ENCODE measurements at places on chromosomes 2 and 18.

DNA sequence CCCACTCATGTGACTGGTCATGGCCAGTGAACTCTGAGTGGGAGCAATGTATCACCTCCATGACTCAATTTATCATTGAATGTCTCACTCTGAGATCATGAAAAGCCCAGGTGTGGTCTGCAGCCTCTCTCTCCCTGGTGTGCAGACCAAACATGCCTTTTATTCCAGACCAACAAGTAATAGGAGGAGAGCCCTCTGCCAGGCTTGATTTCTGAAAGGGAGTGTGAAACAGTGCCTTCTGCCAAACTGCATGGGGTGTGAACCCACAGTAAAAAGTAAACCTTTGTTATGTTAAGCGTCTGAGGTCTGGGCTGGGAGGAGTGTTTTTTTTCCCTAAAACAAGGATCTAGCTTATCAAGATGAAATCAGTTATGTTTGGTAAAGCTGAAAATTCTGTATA, 601.2 kb downstream of the ADCYAP1 start:
- no peak for DNase-seq

DNA sequence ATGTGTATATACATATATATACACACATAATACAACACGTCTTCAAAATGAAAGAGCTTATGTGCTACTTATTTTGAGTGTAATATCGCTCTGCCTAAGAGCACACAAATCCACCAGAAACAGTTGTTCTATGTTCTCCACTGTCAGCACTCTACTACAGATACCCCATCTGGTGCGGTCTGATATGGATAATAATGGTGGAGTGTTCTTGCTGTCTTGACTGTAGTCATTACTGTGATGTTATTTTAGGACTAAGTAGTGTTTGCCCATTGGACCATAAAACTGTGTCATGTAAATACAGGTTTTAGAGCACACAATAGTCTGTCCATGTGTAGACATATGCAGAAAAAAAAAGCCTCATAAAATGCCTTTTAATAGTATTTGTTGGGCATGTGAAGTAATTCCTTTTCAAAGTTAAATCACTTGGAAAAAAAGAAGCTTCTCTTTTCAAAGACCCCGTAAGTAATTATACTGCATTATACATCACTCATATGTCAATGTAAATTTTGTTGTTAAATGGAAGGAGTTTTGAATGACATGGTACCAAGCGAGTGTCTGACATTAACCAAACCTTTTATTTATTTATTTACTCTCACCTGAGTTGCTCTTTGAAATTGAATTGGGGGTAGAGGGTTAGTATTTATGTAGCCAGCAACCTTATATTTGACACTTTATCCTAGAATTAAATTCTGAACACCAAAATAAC, 1249.2 kb upstream of the ZEB2 start:
- DNase-seq = peak; percentile 30

GRCh38 chr2:60292242-60292641, 261.2 kb downstream of the BCL11A start:
- DNase-seq = no peak

DNA sequence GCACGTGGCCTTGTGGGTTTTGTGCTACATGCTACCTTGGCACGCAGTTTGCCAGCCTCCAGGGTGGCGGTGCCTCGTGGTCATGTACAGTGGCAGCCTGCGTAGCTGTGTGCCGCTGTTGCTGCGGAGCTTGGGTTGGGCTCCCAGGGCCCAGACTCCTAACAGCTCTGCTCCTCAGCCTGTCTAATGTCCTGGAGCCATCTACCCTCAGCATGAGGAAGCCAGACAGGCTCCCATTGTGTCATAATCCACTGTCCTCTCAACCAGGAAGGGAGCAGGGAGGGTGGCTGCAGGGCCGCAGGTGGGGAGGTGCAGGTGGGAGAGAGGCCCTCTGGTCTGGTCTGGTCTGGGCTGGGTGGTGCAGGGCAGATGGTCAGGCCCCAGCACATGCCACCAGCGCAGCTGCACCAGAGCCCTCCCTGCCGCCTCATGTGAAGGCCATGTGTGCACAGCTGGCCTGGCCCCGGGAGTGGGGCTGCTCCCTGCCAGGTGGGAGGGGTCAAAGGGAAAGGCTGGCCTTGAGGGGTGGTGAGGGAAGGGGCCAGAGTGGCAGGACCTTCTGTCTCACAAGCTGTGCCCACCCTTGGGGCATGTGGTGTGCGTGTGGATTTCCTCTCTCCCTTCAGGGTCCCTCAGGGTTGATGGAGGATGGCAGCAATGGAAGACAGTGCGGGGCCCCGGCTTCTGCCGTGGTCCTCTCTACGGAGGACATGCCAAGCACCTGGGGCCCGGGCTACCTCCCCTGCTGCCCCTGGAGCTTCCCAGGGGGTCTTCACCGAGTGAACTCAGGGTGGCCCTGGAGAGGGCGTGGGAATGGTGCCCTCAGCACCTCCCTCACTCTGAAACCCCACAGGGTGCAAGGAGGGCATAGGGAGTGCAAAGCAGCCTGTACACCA, 4.8 kb downstream of the ATOH8 start:
- peak; percentile 50 for DNase-seq

GRCh38 chr2:241010531-241011295, 12.3 kb downstream of the SNED1 start:
- DNase-seq = no peak

DNA sequence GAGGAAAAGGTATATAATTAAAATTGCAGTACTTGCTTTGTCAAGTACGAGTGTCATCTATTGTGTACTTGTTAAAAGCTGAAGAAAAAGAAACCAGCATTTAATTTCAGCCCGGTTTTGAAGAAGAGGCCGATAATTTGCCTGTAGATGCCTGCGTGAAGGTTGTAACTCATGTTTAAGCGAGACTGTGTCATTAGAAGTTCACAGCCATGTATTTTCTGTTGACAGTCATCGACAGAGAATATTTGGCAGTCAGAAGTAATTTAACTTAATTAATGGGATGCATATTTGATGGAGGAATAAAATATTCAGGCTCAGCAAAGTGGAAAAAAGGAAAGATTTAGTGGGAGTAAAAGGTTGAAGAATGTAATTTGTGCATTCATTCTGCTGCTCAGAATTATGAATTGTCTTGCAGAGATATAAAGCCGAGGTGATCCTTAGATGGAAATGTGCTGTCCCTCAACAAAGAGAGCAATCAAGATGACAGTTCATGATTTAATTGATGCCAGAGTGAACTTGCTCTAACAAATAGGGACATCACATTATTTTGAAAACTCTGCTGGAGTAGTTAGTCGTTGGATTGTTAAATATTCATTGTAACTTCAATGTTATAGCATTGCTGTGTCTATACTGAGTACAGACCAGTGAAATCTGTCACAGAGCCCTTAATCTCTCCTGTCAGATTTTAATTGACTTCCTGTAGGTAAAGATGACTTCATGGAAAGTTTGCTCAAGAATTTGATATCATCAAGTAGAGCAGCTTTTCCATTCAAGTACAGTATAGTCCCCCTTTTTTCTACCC, 53.9 kb downstream of the ZNF407 start:
- DNase-seq = peak; percentile 26

DNA sequence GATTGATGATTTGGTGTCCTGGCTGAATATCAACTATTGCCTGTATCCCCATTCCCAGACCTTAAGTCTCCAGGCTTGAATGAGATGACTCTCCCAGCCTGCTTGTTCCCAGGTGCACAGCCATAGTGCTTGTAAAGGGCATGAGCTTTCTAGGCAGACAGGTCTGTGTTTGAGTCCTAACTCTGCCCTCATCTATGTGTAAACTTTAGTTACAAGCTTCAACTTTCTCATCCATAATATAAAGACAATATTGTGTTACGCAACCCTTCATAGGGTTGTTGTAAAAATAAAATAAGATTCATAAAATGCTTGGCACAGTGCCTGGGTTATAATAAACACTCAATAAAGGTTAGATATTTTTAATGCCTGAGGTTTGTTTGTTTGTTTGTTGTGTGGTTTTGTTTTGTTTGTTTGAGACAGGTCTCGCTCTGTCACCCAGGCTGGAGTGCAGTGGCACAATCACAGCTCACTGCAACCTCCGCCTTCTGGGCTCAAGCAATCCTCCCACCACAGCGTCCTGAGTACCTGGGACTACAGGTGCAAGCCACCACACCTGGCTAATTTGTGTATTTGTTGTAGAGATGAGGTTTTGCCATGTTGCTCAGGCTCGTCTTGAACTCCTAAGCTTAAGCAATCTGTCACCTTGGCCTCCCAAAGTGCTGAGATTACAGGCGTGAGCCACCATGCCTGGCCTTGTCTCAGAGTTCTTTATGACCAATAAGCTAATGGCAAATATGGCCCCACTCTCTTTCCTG, 89.4 kb upstream of the MAPRE2 start:
- DNase-seq = no peak

DNA sequence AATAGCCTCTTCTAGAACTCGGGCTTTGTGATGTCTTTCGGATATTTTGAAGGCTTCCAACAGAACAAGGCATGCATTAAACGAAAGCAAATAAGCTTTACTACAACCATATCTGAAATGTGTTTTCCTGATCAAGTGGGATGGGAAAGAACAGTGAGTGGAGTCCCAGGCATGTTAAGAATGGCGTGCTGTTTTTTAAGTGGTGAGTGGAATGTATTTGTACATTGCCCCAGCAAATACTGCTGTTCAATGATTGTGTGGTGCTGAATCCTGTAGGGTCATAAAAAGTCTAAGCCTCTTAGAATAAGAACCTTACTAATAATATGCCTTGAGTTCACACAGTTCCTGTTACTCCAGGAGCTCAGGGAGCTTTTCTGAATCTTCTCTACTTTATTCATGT, 52.5 kb downstream of the POMC start:
- DNase-seq = no peak

DNA sequence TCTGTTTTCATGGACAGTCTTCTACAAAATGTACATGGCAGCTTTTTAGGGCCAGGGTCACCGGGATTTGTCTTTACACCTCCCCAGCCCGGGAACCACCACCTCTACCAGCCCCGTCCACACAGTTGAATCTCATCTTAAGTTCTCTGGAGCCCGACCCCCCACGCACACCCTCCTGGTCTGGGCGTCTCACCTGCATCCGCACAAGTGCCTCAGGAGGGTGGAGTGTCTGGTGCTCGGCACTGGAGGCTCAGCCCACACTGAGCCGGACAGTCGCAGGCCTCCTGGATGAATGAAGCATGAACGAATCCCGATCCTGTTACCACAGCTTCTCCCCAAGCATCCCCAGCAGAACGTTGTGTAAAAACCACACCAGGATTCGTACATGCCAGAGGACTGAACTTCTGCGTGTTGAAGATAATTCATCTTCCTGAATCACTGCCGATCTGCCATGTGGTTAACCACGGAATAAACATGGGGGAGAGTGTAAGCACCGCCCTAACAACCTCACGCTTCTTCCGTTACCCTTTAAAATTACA, 162.0 kb downstream of the RTP5 start:
- DNase-seq = no peak

DNA sequence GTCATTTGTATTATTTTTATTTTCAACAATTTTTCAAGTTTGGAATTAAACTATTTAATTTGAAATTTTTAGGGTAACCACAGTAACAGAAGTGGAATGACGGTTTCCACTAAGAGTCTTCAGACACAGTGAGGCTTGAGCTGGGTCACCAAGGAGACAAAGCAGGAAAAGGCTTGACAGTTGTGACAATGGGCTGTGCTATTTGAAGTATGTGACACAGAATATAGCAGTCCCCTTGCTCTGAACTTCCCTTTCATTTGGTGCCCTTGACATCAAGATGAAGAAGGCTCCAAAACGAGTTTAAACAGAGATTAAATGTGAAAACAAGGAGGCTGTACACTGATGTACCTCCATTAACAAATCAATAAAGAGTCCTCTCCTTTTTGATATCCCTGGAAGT, 265.4 kb upstream of the DLGAP1 start:
- DNase-seq = peak; percentile 34

DNA sequence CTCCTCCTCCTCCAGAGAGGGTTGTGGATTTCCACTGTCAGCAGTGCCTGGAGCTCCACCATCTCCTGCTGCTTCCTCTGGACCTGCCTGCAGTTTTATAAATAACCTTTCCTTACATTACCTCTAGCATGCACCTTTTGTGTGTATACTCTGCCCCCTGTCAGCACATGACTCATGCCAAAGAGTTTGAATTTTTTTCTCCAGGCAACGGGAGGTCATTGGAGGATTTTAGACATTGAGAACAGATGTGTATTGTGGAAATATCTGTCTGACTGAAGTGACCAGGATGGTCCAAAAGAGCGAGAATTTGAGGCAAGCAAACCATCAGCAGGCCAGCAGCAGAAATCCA, 31.7 kb downstream of the IL37 start:
- no peak for DNase-seq

- no peak for DNase-seq
Observed at GRCh38 chr2:207224381-207224780, 58.6 kb upstream of the KLF7 start.

DNA sequence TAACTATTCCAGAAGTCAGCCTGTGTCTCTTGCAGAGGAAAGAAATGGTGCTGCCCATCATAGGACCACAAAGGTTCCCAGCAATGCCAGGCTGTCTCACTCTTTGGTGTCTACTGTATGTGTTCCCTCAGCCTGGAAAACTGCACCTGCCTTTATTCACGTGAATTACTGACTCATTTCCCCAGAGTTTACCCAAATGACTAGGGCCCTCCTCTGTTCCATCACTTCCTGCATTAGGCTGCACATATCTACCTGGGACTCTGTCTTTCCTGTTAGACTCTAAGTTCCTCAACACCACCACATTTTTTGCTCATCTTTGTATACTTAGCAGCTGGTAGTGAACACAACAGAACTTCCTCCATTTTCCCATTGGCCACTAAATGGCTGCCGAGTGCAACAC, 188.3 kb downstream of the FHOD3 start:
- no peak for DNase-seq

DNA sequence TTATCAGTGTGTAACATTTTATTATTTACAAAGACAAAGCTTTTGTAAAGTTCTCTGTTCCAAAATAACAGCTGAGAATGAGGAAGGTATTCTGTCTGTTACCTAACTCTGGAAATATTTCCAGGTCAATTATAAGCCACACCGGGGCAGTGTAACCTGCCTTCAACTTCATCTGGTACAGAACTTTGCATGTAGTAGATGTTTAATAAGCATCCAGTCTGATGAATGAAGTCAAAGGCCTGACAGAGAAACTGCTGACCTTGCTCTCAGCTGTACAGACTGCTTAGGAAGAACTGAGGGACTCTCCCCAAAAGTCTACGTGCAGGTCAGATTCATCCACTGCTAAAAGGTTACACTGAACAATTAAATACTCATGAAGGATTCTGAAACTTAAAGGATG, 43.3 kb downstream of the WDFY1 start:
- DNase-seq = no peak

- no peak for DNase-seq
Observed at GRCh38 chr2:223585666-223586065, 16.5 kb downstream of the SCG2 start.

DNA sequence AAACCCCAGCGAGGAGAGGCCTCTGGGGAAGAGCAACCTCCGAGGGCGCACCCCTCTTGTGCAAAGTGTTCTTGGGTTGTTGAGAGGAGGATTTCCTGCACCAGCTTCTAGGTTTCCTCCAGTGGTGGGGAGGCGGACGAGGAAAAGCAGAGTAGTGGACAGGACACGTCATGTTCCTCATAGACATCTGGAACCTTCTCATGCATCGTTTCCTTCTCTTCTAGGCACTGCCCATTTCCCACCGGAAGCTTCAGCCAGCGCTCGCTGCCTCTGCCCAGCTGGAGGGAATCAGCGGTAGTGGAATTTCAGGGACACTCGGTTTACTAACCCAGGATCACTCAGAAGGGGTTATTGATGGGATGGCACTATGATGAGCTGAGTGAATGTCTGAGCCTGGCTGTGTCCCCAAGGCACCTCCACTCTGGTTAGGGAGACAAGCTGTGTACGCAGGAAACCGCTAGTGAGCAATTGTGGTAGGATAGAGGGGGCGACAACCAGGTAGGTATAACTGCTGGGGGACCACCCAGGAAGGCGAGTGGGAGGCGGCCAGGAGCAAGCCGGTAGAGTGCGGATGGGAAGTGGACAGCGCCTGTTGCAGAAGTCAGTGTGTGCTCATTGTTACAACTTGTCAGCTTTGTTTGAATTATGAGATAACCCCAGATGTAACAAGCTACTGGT, 960 bp upstream of the APOB start:
- peak; percentile 10 for DNase-seq

Data from retina (tissue), 1 donor.